ENCODE measurements at places on chromosomes 16 and 17. TPM values are rescaled to one million over a fixed set of nuclear protein-coding genes. Genes with fewer than 3 reads are reported as not detected.

DNA sequence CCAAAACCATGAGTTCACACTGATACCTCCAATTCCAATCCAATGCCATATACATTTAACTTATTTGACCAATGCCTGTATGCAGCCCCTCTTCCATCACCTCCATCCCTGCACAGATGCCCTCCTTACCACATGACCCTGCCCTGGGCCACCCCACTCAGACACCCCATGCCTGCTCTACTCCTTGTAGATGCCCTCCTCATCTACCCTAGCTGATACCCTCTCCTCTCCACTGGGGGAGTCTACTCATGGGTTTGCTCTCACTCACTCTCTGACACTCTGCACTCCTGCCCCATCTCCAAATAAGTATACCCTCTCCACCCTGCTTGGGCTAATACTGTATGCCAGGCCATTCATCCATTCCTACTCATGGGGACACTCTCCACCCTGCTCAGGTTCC lies 16.0 kb upstream of the CMTM4 start:
- H3K27ac ChIP-seq, result no peak overlapping the region
- DNase-seq, result no peak
- H3K36me3 ChIP-seq, result no peaks in the 10 kb centered on the region
- H3K4me1 ChIP-seq, result no peaks in the 10 kb centered on the region
- H3K4me3 ChIP-seq, result no peak overlapping the region

DNA sequence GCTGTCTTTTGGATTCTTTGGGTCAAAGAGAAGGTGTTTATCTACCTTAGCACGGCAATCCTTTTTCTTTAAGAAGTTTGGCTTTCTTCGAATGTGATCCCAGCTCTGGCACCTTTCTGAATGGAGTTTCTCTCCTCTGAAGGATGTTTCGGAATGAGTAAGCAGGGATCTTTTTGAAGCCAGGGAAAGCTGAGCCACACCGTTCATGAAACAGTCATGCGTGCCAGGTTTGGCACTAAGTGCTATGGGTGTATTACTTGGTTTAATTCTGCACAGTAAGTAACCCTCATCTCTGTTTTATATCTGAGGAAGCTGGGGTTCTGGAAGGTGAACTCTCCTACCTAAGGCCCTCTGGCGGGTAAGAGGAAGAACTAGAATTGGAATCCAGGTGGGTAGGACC lies 234.5 kb downstream of the NTN1 start:
- H3K27ac ChIP-seq, result no peak overlapping the region
- H3K4me1 ChIP-seq, result peaks cover 19% of the 10 kb centered on the region
- no peak for DNase-seq
- H3K27me3 ChIP-seq, result no peaks in the 10 kb centered on the region
- no peak overlapping the region for H3K4me3 ChIP-seq

DNA sequence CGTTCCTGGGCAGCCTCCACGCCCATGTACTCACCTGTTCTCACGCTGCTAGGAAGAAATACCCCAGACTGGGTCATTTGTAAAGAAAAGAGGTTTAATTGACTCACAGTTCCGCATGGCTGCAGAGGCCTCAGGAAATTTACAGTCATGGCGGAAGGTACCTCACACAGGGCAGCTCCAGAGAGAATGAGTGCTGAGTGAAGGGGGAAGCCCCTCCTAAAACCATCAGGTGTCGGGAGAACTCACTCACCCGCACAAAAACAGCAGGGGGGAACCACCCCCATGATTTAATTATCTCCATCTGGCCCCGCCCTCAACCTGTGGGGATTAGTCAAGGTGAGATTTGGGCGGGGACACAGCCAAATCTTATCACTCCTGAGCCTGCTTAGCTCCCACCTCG lies 18.2 kb downstream of the RAB40C start:
- H3K4me1 ChIP-seq, result no peaks in the 10 kb centered on the region
- DNase-seq, result no peak
- H3K36me3 ChIP-seq, result peaks cover 32% of the 10 kb centered on the region
- H3K27ac ChIP-seq, result no peak overlapping the region

- H3K4me1 ChIP-seq, result peaks cover 19% of the 10 kb centered on the region
- no peak for DNase-seq
- no peaks in the 10 kb centered on the region for H3K27me3 ChIP-seq
- no peak overlapping the region for H3K4me3 ChIP-seq
- no peak overlapping the region for H3K27ac ChIP-seq
Observed at GRCh38 chr16:4690946-4691665, 2.3 kb upstream of the NUDT16L1 start.

GRCh38 chr17:76969598-76970172 lies 101.5 kb downstream of the MGAT5B start:
- H3K27me3 ChIP-seq, result peaks cover 46% of the 10 kb centered on the region
- no peaks in the 10 kb centered on the region for H3K4me1 ChIP-seq
- no peak for DNase-seq

DNA sequence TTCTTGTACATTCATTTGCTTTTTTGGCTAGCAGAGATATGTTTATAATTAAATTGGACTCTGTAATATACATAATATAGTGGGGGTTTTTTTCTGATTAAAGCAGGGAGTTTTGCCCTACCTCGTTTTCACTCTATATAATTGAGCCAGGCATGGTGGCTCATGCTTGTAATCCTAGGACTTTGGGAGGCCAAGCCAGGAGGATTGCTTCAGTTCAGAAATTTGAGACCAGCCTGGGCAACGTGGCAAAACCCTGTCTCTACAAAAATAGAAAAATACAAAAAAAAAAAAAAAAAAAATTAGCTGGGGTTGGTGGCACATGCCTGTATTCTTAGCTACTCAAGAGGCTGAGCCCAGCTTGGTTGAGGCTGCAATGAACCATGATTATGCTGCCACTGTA lies 42.2 kb downstream of the PAFAH1B1 start:
- no peaks in the 10 kb centered on the region for H3K4me1 ChIP-seq
- no peak overlapping the region for H3K4me3 ChIP-seq
- no peak for DNase-seq
- H3K27me3 ChIP-seq, result no peaks in the 10 kb centered on the region
- H3K27ac ChIP-seq, result no peak overlapping the region

- H3K27ac ChIP-seq, result peak overlapping the region; percentile 61
- peaks cover 25% of the 10 kb centered on the region for H3K27me3 ChIP-seq
- DNase-seq, result peak; percentile 32
- H3K36me3 ChIP-seq, result no peaks in the 10 kb centered on the region
- H3K4me1 ChIP-seq, result no peaks in the 10 kb centered on the region
- H3K4me3 ChIP-seq, result peak overlapping the region; percentile 14
Observed at GRCh38 chr16:51113236-51114125, 37.6 kb downstream of the SALL1 start.

GRCh38 chr16:80744856-80745255 lies 59.5 kb downstream of the CDYL2 start:
- H3K36me3 ChIP-seq, result no peaks in the 10 kb centered on the region
- no peaks in the 10 kb centered on the region for H3K4me1 ChIP-seq
- no peak overlapping the region for H3K27ac ChIP-seq

DNA sequence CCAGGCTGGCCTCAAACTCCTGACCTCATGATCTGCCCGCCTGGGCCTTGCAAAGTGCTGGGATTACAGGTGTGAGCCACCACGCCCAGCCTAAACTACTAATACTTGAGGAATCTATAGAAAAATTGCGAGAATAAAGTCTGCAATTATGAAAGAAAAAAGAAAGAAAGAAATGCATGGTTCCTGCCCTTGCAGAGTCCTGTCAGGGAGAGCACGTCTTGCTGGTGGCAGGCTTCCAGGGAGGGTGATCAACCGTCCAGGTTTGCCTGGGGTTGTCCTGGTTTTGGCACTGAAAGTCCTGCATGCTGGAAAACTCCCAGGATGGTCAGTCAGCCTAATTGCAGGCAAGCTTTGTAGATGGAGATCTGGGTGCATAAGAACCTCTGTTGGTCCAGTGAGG lies 21.5 kb upstream of the KIFC3 start:
- H3K4me3 ChIP-seq, result no peak overlapping the region
- DNase-seq, result no peak
- H3K36me3 ChIP-seq, result no peaks in the 10 kb centered on the region
- H3K27me3 ChIP-seq, result no peaks in the 10 kb centered on the region

DNA sequence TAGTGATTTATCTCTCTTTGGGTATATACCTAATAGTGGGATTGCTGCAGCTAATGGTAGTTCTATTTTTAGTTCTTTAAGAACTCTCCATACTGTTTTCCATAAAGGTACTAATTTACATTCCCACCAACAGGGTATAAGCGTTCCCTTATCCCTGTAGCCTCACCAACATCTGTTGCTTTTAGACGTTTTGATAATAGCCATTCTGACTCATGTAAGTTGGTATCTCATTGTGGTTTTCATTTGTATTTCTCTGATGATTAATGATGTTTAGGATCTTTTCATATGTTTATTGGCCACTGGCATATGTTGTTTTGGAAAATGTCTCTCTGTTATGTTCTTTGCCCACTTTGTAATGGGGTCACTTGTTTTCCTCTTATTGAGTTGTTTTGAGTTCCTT lies 88.5 kb upstream of the ZNF267 start:
- H3K4me3 ChIP-seq, result no peak overlapping the region
- H3K27ac ChIP-seq, result no peak overlapping the region
- DNase-seq, result no peak
- no peaks in the 10 kb centered on the region for H3K36me3 ChIP-seq
- no peaks in the 10 kb centered on the region for H3K4me1 ChIP-seq
- no peaks in the 10 kb centered on the region for H3K27me3 ChIP-seq

- no peak overlapping the region for H3K4me3 ChIP-seq
- no peak for DNase-seq
- H3K36me3 ChIP-seq, result no peaks in the 10 kb centered on the region
- no peaks in the 10 kb centered on the region for H3K4me1 ChIP-seq
Observed at GRCh38 chr17:63847525-63848249, 5.2 kb upstream of the SMARCD2 start.

DNA sequence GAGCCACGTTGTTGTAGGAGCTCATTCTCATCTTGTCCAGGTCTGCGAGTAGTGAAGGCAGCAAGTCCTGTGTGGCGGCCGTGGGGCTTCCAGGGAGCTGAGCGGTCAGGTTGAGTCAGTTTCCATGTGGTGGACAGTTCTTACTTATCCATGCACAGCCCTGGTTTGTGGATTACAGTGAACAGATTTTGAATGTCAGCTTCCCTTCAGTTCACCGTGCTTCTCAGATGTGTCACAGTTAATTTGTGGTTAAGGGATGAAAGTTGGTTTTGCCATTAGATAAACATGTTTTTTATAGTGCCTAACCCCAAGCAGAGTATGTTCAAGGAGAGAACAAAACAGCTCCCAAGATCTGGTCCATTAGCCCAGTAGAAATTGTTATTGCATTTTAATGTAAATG lies 103.1 kb downstream of the RPTOR start:
- DNase-seq, result no peak
- no peaks in the 10 kb centered on the region for H3K4me1 ChIP-seq
- peaks cover 8% of the 10 kb centered on the region for H3K36me3 ChIP-seq
- no peak overlapping the region for H3K27ac ChIP-seq
- no peak overlapping the region for H3K4me3 ChIP-seq

GRCh38 chr17:76844485-76844829 lies 23.7 kb upstream of the MGAT5B start:
- no peak overlapping the region for H3K4me3 ChIP-seq
- H3K36me3 ChIP-seq, result no peaks in the 10 kb centered on the region
- no peak for DNase-seq
- no peaks in the 10 kb centered on the region for H3K27me3 ChIP-seq

- H3K27me3 ChIP-seq, result no peaks in the 10 kb centered on the region
- no peak overlapping the region for H3K4me3 ChIP-seq
- peaks cover 2% of the 10 kb centered on the region for H3K4me1 ChIP-seq
- H3K36me3 ChIP-seq, result no peaks in the 10 kb centered on the region
Observed at GRCh38 chr17:38996660-38997337, 29.6 kb upstream of the FBXO47 start.

DNA sequence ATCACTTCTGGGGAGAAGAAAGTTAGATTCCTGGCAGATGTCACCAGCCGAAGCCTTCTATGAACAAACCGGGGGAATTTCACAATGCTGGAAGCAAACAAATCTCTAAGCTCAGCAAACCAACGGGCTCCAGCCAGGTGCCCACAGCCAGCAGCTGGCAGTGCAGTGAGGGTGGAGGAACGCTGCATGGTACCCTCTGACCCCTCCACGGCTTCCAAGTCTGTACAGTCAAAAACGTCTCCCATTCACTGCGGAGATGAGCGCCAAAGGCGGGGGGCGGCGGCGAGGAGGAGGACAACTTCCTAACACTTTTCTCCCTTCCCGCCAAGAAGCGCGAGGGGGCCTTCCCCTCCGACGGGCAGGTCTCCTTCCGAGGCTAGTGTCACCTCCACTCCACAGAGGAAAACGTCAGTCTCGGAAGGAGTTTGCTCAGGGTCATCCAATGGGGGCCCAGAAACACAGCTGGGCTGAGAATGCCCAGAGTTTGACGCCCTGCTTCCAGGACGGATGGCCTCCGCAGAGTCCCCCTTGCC lies 924 bp downstream of the ZNF598 start:
- H3K27ac ChIP-seq, result peak overlapping the region; percentile 94
- DNase-seq, result peak; percentile 59
- H3K4me3 ChIP-seq, result peak overlapping the region; percentile 85

DNA sequence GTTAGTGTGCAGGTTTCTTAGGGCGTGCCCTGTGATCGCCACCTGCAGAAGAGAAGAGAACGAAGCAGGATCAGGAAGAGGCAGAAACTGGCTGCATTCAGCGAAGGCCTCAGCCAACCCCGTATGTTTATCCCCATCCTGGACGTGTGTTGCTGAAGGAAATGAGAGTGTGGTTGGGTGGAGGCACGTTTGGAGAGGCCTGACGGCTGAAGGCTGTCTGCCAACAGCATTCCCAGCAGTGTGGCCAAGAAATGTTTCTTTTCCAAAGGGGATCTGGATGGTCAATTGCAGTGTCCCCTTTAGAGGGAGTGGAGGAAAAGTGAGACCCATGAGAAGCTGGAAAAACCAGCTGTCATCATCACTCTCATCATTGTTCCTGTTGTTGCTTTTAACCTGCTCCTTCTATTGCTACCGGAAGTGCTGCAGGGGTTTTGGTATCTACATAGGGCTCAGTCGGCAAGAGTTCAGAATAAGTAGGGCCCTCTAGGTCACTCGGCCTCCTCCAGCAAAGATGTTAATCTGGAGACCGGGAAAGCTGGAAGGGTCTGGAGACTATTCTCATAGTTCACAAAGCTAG lies 46.5 kb upstream of the SLC47A1 start:
- no peaks in the 10 kb centered on the region for H3K36me3 ChIP-seq
- no peak overlapping the region for H3K4me3 ChIP-seq
- no peaks in the 10 kb centered on the region for H3K27me3 ChIP-seq
- DNase-seq, result no peak

KRTAP4-9 gene
- not detected for polyA plus RNA-seq

MRPL28 gene
- 98.9 TPM for polyA plus RNA-seq

ABCC3 gene
- polyA plus RNA-seq, result 99.3 TPM

OR1A1 gene
- polyA plus RNA-seq, result not detected
